ENCODE measurements at places on chromosomes 16 and 17.

DNA sequence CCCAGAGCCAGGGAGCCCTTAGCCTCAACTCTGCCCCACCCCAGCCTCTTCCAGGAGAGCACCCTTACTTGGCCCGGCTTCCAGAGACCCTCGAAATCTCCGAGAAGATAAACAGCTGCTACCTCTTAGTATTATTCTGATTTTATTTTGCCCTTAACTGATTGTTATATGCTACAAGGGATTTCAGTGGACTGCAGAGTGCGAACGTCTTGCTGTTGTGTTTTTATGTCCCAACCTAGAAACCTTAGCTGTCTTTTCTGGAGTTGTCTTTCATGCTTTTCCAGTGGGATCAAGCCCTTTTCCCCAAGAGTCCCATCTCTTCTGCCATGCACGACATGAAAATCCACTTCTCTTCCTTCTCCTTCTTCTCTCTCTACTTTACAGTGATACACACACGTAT lies 47.0 kb downstream of the SNX20 start:
- DNase-seq = no peak

DNA sequence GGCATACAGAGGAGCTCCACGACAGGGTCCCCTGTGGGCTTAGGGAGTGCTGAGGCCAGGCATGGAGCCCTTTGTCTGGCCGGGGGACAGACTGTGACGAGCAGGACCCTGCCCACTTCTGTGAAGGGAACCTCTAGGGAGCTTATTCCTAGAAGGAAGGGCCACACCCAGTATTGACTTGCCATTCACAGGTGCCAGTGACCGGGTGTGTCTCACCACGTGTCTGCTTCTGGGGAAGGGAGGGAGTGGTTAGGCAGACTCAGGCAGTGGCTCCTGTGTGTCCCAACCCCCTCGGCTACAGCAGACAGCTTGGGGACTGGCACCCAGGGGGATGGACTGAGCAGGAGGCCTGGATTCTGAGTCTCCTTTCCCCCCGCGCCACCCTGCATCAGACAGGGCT lies 57.2 kb downstream of the SOCS1 start:
- DNase-seq = no peak

GRCh38 chr17:17872547-17873345 lies 36.0 kb upstream of the SREBF1 start:
- no peak for DNase-seq

- no peak for DNase-seq
These were observed 18.4 kb upstream of the PDK2 start for GRCh38 chr17:50076591-50077235.

GRCh38 chr16:80689487-80689886 lies 114.9 kb downstream of the CDYL2 start:
- no peak for DNase-seq

GRCh38 chr16:83579436-83579835 lies 228.3 kb upstream of the HSBP1 start:
- DNase-seq = no peak

DNA sequence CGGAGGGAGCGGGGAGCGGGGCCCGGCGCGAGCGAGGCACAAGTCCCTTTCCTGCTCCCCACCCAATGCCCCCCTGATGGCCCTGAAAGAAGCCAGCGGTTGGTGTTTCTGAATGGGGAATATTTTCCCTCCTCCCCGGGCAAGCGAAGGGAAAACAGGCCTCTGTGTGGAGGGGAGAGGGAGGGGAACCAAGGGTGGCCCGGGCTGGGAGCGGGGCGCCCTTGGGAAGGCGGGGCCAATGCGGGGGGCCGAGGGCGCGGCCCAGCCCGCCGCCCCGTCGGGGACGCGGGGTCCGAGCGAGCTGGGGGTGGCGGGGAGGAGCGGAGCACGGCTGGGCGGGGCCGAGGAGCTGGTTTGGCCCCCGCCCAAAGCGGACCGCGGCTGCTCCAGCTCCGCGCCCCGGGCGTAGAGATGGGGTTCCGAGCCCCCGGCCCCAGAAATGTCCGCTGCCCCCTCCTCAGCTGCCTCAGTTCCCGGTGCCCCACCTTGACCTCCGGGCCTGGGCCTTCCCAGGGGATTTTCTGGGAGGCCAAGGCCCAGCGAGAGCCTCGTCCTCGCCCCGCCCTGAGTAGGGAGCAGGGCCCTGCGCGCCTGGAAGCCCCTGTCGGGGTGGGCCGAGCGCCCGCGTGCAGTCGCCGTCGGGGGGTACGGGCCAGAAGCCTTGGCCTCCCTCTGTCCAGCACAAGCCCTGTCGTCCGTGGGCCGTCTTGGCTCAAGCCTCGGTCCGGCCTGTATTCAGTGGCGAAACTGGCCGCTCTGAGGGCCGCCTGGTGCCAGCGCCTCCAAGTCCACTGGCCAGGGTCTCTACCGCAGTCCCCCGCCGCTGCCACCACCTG lies 3.9 kb upstream of the HEXIM1 start:
- no peak for DNase-seq
